ENCODE measurements at places on chromosomes 11 and 22.

DNA sequence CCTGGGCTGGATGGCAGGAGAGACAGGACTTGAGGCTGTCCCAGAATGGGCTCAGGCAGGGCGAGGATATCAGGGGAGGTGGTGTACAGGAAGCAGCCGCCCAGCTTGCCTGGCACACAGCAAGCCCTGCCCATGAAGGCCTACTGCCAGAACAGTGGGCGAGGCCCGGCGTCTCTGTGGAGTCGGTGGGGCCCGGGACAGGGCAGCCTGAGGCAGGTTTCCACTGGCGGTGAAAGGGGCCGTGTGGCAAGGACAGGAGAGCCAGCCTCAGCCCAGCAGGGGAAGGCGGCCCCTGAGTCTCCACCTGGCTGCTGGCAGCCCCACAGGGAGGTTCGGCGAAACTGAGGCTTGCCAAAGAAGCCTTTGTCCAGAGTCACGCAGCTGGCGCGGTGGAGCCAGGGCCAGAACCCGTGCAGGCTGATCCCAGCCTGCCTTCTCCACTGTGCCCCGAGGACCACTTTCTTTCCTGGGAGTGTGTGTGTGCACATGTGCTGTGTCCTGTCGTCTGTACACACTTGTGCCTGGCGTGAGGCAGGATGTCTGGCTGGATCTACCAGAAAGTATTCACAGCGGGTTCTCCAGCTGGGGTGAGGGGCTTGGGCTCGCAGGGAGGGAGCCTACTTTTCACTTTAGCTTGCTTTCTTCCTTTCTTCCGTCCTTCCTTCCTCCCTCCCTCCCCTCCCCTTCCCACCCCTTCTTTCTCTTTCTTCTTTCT, 1.2 kb downstream of the TSPO start:
- DNase-seq: peak; percentile 47

GRCh38 chr11:115869780-115870431, 365.7 kb upstream of the CADM1 start:
- DNase-seq: no peak

DNA sequence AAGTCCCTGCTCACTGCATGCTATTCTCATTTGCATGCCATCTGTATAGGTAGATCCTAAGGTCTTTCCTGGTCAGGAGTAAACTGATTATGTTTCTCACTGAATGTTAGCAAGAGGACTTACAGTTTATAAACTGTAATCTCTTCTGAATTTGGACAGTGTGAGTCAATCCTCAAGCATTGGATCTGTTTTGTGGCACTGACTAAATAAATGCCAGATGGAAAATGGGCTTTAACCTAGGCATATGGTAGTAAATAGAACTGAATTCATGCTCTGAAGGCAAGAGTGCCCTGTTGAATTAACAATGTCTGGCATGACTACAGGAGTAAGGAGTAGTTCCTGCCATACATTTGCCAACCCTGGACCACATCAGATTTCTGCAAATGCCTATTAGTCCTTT, 11.4 kb downstream of the FAM181B start:
- no peak for DNase-seq

- DNase-seq: no peak
Observed at GRCh38 chr22:21681566-21682370, 16.0 kb downstream of the PPIL2 start.

DNA sequence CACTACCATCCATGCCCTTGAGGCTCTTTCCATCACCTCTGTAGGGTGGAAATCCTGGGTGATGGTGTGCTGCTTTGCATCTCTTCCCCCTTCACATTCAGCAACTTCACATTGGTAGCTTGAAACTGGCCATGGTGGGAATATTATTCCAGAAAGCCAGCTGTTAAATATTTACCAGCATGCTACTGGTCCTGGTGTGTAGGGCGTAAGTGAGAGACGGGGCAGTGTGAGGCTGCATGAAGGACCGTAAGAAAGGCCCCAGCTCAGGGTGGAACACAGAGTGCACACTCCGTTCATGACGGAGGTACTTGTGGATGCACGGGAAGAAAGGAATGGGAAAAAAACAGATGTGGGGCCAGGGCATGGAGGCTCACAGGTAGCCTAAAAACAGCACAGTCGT, 121.3 kb downstream of the PKNOX2 start:
- no peak for DNase-seq

DNA sequence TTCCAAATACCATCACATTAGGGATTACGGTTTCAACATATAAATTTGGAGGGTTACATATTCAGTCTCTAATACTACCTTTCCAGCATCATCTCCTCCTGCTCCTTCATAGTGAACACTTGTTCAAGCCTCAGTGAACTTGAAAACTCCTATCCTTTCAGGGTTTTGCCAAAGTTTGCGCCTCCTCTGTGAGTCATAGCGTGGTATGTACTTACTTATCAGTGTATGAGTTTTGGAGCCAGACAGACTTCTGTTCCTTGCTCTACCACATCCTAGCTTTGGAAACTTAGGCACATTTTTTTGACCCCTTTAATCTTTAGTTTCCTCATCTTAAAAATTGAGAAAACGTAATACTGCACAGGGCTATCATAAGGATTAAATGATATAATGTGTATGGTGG, 160.1 kb upstream of the ZC3H12C start:
- DNase-seq: no peak

DNA sequence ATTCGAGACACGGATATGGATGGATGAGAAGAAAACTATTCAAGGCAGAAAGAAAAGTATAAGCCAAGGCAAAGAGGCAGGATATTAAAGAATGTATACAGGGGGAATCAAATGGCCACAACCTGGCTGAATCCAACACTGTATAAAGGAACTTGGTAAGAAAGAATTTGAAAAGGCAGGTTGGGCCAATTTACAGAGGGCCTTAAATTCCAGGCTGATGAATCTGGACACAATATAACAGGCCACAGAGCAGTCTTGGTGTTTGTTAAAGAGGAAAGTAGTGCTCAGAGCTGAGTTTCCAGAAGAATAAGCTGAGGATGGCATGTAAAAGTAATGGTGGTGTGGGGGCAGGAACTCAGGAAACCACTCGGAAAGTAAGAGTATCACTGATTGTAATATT, 72.3 kb upstream of the POU2AF2 start:
- no peak for DNase-seq

DNA sequence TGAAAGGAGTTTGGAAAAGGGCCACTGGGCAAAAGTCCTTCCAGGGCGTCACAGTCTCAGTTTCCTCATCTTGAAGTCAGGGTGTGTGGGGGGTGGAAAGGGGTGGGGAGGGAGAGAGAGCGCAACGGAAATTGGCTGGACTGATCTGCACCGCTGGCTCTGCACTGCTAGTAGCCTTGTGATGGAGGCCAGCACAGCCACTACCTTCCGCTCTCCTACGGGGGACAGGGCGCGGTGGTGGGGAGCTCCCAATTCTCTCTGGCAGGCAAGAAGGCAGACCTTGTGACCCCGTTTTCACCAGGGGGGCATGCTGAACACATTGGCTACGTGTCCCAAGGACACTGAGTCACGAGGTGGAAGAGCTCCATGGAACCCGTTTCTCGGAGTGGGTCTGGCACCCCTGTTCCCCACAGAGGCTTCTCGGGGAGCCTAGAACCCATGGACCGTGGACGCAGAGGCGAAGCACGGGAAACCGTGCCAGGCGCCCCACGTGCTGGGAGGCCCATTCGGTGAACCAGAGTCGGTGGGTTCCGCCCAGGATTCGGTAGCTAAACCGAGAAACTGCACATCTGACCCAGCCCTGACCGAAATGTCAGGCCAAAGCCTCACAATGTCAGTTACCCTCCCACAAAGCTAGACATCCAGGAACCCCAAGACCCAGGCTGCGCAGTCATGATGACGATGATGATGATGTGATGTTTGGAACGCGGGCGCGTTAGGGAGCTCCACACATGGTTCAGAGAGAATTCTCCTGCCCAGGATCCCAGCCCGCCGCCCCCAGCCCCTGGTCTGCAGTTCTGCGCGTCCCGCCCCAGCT, 28.3 kb upstream of the WNT11 start:
- peak; percentile 39 for DNase-seq

DNA sequence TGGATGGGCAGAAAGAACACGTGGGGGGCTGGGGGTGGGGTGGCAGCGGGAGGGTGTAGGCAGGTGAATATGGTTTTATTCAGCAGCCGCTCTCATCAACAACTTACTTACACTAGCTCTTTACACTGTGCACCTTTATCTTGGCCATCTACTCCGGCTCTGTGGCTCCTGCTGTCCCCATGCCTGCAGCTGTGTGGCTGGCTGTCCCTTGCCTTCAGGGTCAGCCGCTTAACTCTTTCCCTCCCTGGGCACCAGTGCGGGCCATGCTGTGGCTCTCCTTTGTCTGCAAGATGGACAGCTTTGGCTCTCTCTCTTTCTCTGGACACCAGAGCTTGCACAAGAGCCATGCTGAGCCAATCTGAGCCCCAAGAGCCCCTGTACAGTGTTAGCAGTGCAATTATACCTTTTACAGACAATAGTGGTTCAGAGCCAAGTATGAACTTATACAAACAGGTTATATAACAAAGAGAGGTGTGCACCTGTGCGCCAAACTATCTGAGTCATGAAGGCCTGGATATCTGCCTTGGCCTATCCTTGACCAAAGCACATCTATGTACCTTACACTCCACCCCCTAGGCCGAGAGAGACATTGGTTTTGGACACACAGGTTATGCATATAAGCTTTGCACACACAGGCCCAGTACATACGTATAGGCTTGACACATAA, 94.3 kb upstream of the CTSC start:
- no peak for DNase-seq

DNA sequence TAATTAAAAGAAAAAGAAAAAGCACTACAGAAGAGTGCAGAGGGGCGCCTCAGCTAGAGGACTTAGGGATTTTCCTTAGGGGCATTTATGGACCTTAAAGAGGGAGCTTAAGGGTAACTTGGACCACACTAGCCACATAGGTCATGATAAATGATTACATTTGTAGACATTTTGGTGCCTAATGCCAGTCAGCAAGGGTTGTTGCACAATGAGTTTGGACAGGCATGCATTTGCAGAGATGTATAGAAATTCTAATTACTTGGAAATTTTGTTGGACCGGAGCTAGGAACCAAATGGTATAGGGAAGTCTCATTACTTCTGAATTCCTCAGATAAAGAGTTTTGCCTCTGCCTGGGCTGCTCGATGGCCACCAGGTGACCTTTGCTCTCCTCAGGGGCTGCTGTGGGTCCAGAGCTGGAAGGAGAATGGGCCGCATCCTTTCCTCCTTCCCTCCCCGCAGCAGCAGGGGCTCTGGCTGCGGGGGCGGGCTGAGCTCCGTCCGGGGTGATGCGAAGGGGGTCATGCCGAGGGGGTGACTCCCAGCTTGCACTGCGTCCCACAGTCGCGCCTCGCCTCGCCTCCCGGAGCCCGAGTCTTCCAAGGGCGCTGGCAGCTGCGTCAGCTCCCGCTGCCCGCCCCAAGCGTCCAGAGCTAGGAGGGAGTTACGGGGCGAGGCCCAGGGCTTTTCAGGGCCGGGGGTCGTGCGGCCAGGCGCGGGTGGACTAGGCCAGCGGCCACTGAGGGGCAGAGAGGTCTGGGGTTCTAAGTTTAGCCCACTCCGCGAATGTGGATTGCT, 20.3 kb upstream of the MALAT1 start:
- DNase-seq: no peak

GRCh38 chr11:44760917-44761550, 34.3 kb downstream of the TSPAN18 start:
- DNase-seq: peak; percentile 33

DNA sequence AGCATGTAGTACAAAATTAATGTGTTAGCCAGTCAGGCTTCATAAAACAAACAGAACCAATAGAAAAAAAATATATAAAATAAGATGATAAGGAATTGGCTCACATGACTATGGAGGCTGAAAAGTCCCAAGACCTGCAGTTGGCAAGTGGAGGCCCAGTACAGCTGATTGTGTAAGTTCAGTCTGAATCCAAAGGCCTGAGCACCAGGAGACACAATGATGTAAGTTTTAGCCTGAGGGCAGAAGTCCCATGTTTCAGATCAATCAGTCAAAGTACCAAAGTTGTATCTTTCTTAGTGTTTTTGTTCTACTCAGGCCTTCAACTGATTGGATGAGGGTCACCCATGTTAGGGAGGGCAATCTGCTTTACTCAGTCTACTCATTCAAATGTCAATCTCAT, 14.3 kb upstream of the OR10D3 start:
- no peak for DNase-seq

- no peak for DNase-seq
Observed at GRCh38 chr22:39149915-39150847, 2.3 kb downstream of the CBX7 start.

- no peak for DNase-seq
Observed at GRCh38 chr11:112564228-112564955, 303.7 kb upstream of the PLET1 start.

DNA sequence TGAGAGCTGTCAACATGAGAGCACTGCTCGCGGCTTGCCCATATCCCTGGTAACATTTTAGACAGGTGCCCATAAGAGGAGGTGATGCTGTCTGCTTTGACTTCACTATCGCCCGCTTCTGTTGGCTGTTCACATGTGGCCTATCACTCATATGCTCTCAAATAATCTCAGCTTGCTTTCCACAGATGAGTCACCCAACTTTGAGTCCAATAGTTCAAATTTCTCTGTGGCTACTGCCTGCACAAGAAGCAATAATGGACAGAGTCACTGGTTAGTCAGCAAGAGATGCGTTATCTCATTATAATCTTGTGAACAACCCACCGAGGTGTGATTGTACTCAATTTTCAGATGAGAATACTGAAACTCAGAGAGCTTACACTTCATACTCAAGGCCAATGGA, 1714.1 kb downstream of the LRRC4C start:
- no peak for DNase-seq

- no peak for DNase-seq
Observed at GRCh38 chr22:19331975-19332374, 40.5 kb upstream of the CLTCL1 start.

DNA sequence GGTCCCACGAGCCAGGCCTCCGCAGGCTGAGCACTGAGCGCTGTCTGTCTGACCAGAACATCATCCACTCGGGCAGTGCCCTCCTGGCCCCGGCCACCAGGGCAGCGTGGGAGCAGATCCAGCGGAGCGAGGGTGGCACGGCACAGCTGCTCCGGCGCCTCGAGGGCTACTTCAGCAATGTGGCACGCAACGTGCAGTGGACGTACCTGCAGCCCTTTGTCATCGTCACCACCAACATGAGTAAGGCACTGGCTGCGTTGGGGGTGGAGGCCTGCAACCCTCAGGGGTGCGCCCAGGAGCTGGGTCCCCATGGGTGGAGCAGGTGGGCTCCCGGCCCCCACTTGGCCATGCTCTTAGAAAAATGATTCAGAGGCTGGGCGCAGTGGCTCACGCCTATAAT, 49.7 kb upstream of the PRODH start:
- DNase-seq: no peak

DNA sequence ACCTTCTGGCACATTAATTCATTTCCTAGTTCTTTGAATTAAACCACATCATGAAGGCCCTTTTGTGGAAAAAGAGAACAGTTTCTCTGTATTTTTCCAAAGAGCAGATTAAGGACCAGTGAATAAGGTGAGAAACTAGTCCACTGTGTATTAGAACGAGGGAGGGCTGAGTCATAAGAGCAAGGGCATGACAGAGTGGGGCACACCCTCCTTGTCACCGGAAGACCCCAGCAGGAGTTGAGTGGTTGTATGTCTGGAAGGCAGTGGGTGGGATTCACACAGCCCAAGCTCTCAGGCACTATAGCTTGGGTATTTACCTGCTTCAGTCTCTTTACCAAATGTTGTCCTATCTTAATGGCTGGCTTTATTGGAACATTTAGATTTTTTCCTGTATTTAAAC, 86.8 kb downstream of the BMAL1 start:
- DNase-seq: no peak

- DNase-seq: no peak
Observed at GRCh38 chr22:44351685-44352377, 39.1 kb upstream of the SHISAL1 start.

Measured in NCI-H460 (cell line).